ENCODE measurements at places on chromosomes 1 and 21. TPM values are rescaled to one million over a fixed set of nuclear protein-coding genes. Genes with fewer than 3 reads are reported as not detected.

GRCh38 chr1:54499360-54500106, 48.5 kb upstream of the ACOT11 start:
- peak; percentile 36 for DNase-seq
- peaks cover 52% of the 10 kb centered on the region for H3K27me3 ChIP-seq
- no peaks in the 10 kb centered on the region for H3K36me3 ChIP-seq
- H3K27ac ChIP-seq, result no peak overlapping the region

DNA sequence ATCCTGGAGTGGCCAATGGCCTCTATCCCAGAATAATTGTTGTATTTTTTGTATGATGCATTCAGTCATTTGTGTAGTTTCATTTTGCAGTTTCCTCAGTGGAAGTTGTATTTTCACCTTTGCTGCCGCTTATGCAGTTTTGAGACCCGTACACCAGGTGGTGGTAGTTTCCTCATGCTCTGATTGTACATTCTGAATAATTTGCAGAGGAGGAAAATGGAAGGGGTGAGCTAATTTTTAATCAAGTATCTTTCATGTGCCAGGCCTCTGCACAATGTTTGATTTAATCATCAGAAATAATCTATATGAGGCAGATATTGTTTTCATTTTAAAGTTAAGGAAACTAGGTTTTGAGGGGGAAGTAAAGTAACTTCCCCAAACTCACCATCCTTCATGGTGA, 29.5 kb downstream of the HLX start:
- peak; percentile 44 for DNase-seq
- H3K4me3 ChIP-seq, result no peak overlapping the region
- no peaks in the 10 kb centered on the region for H3K4me1 ChIP-seq

DNA sequence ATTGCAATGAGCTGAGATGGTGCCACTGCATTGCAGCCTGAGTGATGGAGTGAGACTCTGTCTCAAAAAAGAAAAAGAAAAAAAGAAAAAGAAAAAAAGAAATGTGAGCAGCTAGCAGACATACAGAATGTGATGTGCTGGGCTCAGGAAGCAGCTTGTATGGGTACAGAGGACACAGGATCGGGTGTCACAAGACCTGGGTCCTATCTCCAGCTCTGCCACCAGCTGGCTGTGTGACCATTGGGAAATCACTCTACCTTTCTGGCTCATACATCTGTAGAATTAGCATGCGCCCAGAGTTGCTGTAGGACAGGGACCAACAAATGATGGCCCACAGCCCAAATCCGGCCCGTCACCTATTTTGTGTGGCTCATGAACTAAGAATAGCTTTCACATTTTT, 3.3 kb upstream of the PLA2G2C start:
- no peaks in the 10 kb centered on the region for H3K4me1 ChIP-seq
- no peak overlapping the region for H3K4me3 ChIP-seq
- no peak overlapping the region for H3K27ac ChIP-seq
- no peaks in the 10 kb centered on the region for H3K36me3 ChIP-seq
- DNase-seq, result no peak

DNA sequence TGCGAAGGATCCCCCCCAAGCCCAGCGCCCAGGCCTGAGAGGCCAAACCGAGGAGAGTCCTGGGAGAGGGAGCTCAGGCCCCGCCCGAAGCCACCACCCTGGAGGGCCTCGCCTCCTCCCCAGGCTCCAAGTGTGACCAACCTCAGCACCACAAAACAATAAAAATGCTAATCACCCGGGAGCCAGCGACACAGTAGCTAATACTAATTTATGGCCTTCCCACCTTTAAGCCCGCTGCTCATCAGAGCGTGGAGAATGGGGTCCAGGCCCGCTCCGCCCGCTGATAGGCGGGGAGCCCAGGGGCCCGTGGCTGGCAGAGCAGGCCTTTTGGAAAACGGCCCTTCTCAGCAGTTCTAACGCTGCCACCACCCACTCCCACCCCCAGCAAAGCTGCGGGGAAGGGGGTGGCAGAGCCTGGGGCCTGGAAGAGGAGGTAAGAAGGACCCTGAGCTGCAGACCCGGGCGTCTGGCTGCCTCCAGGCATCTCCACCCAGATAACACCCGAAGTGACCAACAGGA, 20.4 kb upstream of the TAS1R2 start:
- no peaks in the 10 kb centered on the region for H3K4me1 ChIP-seq
- no peak for DNase-seq
- H3K27ac ChIP-seq, result no peak overlapping the region
- H3K4me3 ChIP-seq, result no peak overlapping the region

DNA sequence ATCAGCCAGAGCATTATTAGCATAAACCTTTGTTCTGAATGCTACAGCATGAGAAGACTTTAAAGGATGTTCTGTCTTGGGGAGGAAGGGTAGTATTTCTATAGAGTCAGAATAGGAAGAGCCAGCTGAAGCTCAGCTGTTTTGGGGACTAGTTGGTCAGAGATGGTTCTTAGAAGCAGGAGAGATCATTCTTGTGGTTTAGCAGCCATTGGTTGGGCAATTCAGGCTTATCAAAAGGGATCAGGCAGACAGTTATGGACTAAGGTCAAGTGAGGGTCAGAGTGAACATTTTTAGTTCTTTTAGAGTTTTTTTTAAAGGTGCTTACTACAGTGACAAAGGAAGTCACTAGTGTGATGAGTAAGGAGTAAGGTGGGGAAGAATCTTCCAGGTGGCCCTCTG, 245.5 kb downstream of the RPS6KC1 start:
- no peaks in the 10 kb centered on the region for H3K4me1 ChIP-seq
- H3K36me3 ChIP-seq, result no peaks in the 10 kb centered on the region
- no peak overlapping the region for H3K4me3 ChIP-seq

DNA sequence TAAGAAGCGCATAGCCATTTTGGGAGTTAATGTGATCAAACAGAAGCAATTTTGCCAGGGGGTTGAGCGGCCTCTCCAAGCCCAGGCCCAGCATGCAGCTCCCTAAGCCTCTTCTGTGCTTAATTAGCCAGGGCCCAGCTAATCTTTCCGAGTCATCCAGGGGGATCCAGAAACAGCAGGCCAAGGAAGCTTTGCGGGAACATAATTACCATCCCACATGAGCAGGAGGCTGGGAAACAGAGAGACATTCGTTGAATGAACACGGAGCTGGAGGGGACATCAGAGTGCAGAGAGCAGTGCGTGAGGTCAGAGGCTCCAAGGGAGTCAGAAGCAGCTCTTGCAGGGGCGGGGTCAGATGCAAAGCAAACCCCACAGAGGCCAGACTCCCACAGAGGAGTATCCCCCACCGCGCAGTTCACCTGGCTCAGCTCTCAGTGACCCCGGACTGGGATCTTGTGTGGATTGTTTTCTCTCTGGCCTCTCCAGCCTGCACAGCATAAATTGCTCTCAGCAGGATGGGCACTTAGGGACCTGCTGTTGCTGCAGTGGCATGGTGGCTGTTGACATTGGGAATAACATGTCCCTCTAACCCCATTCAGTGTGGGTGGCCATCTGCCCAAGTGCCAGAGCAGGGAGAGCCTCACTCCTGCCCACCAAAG, 657.4 kb downstream of the AJAP1 start:
- no peak overlapping the region for H3K4me3 ChIP-seq
- no peaks in the 10 kb centered on the region for H3K27me3 ChIP-seq
- H3K36me3 ChIP-seq, result no peaks in the 10 kb centered on the region
- H3K27ac ChIP-seq, result no peak overlapping the region
- no peak for DNase-seq

GRCh38 chr1:172997941-172998361, 52.8 kb downstream of the TNFSF18 start:
- H3K27me3 ChIP-seq, result no peaks in the 10 kb centered on the region
- H3K4me3 ChIP-seq, result no peak overlapping the region
- peak; percentile 54 for DNase-seq
- no peaks in the 10 kb centered on the region for H3K36me3 ChIP-seq
- peaks cover 7% of the 10 kb centered on the region for H3K4me1 ChIP-seq

DNA sequence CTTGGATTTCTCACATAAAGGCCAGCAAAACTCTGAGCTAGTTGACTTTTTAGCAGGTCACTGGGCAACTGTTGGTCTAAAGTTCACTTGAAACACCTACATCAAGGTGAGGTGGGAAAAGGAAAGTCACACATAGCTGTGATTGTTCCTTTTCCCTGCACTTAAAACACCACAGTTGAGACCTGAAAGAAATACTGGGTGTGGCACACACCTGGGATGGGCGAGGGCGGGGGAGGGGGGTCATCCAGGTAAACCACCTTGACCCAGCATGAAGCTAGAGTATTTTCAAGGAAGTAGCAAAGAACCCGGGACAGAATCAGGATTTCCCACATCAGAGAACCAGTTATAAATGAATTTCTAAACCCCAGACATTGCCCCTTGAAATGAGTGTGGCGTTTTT, 26.4 kb downstream of the ZNF697 start:
- H3K27me3 ChIP-seq, result no peaks in the 10 kb centered on the region
- H3K27ac ChIP-seq, result no peak overlapping the region
- peaks cover 35% of the 10 kb centered on the region for H3K36me3 ChIP-seq
- H3K4me3 ChIP-seq, result no peak overlapping the region
- H3K4me1 ChIP-seq, result peaks cover 6% of the 10 kb centered on the region

DNA sequence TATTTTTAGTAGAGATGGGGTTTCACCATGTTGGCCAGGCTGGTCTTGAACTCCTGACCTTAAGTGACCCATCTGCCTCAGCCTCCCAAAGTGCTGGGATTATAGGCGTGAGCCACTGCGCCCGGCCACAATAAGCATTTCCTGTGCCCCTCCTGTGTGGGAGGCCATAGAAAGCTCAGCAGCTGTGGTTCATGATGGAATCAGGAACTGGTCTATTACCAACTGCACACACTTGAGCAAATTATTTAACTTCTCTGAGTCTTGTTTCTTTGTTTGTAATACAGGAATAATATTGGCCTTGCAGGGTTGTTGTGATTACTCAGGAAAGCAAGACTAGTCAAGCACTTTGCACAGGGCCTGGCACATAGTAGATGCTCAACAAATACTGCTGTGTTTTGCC, 15.0 kb downstream of the RHBG start:
- no peak overlapping the region for H3K4me3 ChIP-seq
- H3K4me1 ChIP-seq, result no peaks in the 10 kb centered on the region
- no peak for DNase-seq
- no peaks in the 10 kb centered on the region for H3K36me3 ChIP-seq

WNT4 gene
- not detected for total RNA-seq

LCE1F gene
- total RNA-seq, result not detected
